ENCODE measurements at places on chromosomes 13 and 19.

GRCh38 chr19:7006135-7006704 is 15.0 kb downstream of the MBD3L2B start:
- no peak for DNase-seq

DNA sequence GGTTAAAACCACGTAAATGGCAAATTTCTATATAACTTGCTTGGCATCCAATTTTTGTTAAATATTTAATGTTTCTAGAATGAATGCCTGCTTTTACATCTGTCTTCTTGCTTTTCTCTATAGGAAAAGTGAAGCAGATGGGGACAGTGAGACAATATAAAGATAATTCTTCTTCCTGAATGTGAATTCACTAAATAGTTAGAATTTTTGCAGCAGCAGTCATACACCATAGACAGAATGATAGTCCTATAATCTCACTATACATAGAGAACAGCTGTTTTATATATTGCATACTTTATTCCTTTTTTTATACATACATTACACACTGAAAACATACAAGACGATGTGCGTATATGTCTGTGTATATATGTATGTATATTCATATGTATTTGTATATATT is 1127.3 kb downstream of the PCDH9 start:
- no peak for DNase-seq

GRCh38 chr13:25753976-25754375 is 297.8 kb downstream of the SHISA2 start:
- no peak for DNase-seq

GRCh38 chr19:38922482-38922881 is 8.1 kb downstream of the SARS2 start:
- no peak for DNase-seq

DNA sequence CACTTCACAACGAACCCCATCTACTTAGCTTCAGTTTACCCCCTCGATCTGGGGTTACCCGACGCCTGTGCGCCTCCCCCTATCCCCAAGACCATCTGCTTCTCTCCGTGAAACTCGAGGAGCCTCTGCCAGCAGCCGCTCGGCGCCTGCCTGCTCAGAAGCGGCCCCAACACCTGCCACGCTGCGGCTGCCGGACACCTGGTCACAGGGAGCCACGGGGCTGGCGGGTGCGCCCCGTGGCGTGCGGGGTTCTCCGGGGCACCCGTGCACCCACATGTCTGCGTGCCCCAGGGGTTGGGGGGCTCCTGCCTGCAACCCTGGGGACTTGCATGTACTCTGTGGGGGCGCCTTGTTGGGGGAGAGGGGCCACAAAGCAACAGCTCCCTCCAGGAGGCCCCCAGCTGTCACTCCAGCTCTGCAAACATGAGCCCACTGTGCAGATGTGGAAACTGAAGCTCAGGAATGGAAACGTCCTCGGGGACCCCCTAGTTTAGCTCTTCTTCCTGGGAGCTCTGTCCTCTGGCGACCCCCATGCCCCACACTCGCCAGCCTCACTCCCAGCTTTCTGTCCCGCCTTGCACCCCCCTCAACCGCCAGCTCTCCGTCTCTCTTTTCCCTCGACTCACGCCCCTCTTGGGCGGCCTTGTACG is 7.0 kb upstream of the SEMA6B start:
- DNase-seq = no peak

Measured in fibroblast of the conjunctiva (primary cell).